Fibroblast of lung (primary cell): ENCODE measurements at places on chromosomes 13 and 19. TPM values are rescaled to one million over a fixed set of nuclear protein-coding genes. Genes with fewer than 3 reads are reported as not detected.

The ZGLP1 gene
- total RNA-seq: 0.51 and 0.66 TPM in 2 replicates

The CNMD gene
- total RNA-seq: not detected in 2 replicates

The C1QTNF9B gene
- total RNA-seq: 0.51 and 0.83 TPM in 2 replicates

The SULT2A1 gene
- not detected in 2 replicates for total RNA-seq

DNA sequence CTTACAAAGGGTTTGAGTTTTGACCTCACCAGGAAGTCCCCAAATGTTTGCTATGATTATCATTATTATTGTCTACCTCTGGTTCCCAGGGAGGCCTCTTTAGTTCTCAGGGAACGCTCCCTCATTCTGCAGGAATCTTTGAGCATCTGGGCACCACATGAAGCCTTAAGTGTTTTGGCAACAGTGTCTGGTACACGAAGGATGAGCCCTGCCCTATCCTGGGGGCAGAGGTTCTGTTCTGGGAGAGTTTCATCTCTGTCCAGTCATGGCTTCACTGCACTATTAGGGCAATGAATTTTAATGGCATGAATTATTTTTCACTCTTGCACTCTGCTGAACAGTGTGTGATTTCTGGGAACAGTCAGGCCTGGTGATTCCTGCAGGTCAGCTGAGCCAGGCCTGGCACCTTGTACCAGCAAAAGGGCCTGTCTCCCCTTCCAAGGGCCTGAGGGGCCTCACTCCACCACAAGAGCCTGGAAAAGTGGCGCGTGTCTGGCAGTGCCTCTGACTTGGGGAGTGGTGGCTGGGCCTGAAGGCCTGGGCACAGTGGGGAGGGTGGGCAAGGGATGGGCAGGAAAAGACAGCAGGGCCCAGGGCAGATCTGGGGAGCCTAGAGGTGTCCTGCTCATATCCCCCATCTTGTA, 4.6 kb downstream of the FAM187B start:
- DNase-seq: no peak

- DNase-seq: no peak
These were observed 72.9 kb downstream of the SLC10A2 start for GRCh38 chr13:102993348-102993747.

DNA sequence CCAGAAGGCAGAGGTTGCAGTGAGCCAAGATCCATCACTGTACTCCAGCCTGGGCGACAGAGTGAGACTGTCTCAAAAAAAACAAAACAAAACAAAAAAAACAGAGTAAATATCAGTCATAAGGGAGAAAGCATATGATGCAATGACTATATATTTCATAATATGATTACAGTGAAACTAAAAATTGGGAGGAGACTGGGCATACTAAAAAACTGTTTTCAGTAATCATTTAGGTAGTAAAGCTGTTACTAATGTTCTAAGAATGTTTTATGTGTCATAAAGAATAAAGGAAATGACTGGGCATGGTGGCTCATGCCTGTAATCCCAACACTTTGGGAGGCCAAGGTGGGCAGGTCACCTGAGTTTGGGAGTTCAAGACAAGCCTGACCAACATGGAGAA, 15.9 kb downstream of the ZNF573 start:
- peak; percentile 5 for DNase-seq

- no peak for DNase-seq
These were observed 13.5 kb downstream of the SNRNP70 start for GRCh38 chr19:49098795-49099194.
